Endodermal cell (in vitro differentiated cells): ENCODE measurements at places on chromosomes 4 and X. TPM values are rescaled to one million over a fixed set of nuclear protein-coding genes. Genes with fewer than 3 reads are reported as not detected.

DNA sequence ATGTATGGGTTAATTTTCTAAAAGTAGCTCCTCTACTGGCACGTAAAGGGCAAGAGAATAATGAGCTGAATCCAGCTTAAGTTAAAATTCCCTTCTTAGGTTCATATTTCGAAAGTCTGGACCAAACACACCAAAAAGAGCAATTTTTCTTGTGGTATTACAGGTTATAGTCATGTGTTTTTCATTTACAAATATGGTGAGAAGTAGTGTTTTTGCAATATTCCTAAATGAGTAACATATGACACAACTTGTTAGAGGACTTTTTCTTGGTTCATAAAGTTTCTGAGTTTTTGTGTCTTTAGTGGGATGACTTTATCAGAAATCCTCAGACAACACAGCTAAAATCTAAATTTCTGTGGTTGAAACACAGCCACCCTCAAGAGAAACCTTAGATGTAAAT, 172.1 kb downstream of the AFF2 start:
- DNase-seq = no peak

CXorf51B gene
- not detected in 2 replicates for total RNA-seq

- DNase-seq = no peak
These were observed 109.1 kb upstream of the TBL1X start for GRCh38 chrX:9355739-9356138.

TLR1 gene
- 0.09 and 0.20 TPM in 2 replicates for total RNA-seq

GRCh38 chr4:168309781-168310180, 8.8 kb downstream of the DDX60 start:
- DNase-seq = no peak
